ENCODE measurements at places on chromosomes 12 and 14.

- DNase-seq, result no peak
These were observed 114.5 kb upstream of the NCOR2 start for GRCh38 chr12:124681779-124682391.

DNA sequence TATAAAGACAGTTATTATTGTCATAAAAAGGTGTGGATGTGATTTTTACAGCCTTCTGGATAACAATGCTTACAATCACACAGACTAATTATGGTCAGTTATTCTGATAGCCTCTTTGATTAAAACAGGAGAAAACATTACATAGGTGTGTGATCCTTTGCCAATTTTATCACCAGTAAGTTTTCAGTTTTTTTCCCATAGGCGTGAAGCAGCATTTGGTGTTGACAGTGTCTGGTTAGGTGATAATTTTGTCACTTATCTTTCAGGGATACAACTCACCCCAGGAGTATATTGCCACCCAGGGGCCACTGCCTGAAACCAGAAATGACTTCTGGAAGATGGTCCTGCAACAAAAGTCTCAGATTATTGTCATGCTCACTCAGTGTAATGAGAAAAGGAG, 208.8 kb downstream of the EPS8 start:
- no peak for DNase-seq

GRCh38 chr12:119393677-119394076, 59.1 kb downstream of the CCDC60 start:
- no peak for DNase-seq

DNA sequence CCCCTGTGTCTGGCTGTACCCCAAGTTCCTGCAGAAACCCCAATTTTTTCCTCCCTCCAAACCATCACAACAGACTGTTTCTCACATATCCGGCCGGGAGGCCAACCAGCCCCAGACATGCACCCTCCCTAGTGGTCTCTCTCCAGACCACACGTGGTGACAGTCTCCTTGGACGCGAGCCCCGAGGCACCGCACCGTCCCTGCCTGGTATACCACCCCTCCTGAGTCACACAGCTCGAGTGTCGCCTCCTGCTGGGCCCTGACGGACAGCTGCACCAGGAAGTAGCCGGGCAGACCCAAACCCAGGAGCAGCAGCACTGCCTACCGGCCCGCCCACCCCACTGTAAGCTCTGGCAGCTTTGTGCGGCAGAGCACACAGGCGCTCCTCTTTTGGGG, 97.4 kb downstream of the RFLNA start:
- DNase-seq, result no peak

DNA sequence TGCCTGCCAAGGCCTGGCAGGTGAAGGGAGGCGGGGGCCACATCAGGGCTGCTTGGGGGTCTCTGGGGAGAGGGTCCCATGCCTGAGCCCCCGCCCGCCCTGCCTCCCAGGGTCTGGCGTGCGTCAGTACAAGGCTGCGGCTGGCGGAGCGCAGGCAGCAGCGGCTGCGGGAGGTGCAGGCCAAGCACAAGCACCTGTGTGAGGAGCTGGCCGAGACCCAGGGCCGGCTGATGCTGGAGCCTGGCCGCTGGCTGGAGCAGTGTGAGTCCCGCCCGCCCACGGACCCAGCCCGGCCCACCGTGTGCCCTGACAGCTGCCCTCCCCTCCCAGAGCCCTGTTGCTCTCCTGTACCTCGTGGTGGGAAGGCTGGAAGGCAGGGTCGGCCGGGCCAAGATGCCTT, 40.7 kb downstream of the KIF26A start:
- no peak for DNase-seq

- DNase-seq, result no peak
These were observed 18.2 kb downstream of the CIPC start for GRCh38 chr14:77116172-77116817.

DNA sequence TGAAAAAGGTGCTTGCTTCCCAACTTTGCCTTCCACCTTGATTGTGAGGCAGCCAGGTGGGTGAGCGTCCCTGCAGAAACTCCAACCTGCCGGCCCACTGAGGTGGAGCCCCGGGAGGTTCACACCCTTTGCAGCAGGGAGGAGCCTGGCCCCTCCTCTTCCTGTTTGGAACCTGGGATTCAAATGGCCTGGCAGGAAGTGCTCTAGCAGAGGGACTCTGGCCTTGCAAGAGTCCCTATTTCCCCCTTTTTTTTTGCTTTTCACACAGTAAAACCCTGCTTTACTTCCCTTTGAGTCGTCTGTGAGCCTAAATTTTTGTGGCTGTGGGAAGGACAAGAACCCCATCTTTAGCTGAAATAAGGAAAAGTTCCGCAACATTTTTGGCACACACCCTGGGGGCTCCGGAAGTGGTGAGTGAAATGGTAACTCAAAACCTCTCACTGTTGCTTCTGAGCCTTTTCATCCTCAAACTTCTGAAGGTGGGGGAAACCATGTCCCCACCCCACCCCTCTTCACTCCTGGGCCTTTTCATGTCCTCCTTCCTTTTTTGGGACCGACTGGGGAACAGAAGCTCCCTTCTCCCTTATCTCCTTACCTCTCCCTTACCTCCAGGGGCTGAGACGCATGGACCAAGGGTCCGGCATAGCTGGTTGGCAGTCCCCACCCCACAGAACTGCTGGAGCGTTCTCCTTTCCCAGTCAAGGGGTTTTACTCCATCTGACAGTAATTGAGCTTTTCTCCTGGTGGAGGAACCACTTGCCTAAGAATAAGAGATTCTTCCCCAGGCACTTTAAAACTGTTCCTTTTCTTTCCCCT, 102.0 kb downstream of the KCNMB4 start:
- no peak for DNase-seq

GRCh38 chr12:74415633-74416032, 122.0 kb upstream of the ATXN7L3B start:
- DNase-seq, result no peak

DNA sequence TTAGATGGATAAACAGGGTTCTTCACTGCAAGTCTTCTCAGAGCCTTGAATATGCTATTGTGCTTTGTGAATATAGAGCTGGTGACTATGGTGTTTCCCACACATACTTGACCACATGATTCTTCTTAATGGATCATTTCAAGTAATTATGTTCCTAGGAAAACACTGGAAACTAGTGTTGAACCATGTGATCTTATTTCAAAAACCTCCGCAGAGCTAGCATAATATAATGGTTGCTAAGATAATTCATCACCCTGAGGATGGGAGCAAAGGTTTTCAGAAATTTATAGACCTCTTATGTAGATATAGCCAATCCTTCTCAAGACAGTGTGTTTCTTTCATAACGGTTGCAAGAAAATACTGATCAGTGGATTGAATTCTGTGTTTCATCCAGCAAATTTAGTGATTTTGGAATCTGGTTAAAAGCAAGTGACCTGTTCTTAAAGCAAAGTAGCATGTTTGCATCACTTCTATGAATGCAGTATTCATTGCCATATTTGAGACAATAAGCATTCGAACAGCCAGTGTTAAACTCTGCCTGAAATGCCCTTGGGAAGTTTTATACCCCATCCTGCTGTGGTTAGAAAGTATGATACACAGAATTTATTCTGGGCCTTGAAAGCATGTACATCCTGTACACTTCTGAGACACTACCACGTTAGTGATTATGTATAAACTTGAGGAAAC, 341.0 kb upstream of the E2F7 start:
- DNase-seq, result no peak

DNA sequence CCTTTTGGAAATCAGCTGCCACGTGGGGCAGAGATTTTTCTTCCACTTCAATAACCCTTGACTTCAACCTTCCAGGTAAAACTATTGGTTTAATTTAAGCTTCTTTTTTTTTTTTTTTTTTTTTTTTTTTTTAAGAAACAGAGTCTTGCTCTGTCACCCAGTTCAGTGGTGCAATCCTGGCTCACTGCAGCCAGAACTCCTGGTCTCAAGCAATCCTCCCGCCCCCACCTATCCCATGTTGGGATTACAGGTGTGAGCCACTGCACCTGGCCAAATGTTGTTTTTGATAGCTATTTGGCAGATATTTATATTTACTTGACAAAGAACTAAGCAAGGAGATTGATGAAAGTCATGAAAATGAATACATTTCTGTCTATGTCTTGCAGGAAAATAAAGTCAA, 65.1 kb downstream of the SINHCAF start:
- DNase-seq, result no peak

- no peak for DNase-seq
These were observed 48.2 kb upstream of the LRFN5 start for GRCh38 chr14:41558490-41558889.

GRCh38 chr12:89960011-89960507, 251.4 kb upstream of the ATP2B1 start:
- DNase-seq, result no peak

GRCh38 chr12:108827941-108828340, 29.4 kb downstream of the SSH1 start:
- DNase-seq, result no peak

- DNase-seq, result peak; percentile 97
These were observed 30.7 kb downstream of the P2RX4 start for GRCh38 chr12:121240484-121241101.

- DNase-seq, result no peak
These were observed 56.8 kb downstream of the MOK start for GRCh38 chr14:102248121-102248520.

DNA sequence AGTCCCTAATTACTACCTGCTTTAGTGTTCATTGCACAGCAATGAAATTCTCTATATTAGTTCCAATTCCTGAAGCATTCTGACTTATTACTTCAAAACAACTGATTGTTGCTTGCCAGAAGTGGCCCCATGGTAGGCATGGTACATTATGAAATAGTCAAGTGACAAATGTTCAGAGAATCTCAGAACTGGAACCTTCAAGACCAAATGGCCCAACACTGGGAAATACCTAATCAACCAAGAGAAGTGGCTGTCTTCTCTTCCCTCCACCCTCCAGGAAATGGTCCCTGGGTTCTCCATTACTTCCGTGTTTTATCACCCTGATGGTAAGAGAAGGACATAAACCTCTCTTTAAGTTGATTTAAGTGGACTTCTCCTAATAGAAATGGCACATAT, 49.9 kb downstream of the ITPR2 start:
- no peak for DNase-seq

DNA sequence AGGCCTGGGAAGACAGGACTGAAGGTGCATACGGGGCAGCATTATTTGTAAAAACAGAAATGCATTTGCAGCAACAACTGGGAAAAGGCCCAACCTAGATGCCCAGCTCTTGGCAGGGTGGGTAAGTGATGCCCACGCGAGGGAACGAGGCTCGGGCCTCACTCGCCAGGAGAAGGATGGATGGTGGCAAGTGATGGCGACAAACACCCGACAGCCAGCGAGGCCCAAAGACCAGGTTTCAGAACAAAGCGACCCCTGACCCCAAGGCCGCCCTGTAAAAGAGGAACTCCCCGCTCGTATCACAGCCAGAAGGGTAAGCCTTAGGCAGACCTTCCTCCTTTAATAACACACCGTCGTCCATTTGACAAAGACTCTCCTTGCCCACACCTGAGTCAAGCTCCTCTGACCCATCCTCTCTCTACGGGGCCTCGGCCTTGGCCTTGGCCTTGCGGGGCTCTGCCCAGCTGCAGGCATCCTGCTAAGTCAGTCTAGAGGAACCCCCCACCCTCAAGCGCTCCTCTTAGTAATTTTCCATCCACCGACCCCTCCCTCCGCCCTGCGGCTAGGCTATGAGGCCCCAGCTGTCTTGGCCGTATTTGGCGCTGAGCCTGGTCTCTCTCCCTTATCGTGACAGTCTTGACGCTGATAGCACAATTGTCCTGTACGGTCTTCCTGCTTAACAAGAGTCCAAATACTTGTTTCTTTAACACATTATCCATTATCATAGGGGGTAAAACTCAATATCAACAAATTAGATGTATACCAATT, 80.2 kb downstream of the NCOR2 start:
- no peak for DNase-seq

- DNase-seq, result no peak
These were observed 355.5 kb downstream of the CACNA1C start for GRCh38 chr12:2408262-2408661.

DNA sequence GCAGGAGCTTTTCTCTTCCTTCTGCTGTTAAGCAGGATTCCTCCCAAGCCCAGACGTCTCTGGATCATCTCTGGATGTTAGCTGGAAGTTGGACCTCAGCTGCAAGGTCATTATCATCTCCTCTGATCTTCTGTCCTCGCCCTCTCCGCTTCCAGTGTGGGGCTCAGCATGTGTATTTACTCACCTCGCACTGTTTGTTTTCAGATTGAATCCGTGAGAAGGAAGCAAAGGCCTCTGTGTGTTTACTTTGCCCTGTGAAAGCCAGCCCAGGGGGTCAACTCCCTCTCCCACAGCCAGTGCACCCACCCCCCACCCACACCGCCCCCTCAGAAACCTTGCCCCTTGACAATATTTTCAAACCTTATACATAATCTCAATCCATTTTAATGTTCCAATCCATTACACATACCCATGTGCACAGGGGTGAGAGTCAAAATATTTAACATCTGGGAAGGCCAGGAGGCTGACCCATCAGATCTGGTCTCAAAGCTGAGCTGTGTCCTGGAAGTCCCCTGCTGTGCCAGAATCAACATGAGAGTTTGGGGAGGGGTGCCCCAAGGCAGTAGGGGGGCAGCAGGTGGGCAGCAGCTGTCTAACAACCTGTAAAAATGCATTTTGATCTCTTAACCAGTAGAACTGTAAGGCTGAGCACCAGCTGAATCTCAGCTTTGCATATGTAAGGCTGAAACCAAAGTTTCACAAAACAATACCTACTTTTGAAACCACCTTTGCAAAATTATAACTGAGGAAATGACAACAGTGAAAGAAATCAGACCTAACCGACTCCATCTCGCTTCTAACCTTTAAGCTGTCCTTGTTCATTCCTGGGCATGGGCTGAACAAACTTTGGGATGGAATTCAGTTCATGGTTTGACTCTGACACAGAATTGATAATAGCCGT, 157.9 kb downstream of the ZNF664 start:
- DNase-seq, result no peak

- DNase-seq, result no peak
These were observed 30.3 kb downstream of the KITLG start for GRCh38 chr12:88549929-88550328.

DNA sequence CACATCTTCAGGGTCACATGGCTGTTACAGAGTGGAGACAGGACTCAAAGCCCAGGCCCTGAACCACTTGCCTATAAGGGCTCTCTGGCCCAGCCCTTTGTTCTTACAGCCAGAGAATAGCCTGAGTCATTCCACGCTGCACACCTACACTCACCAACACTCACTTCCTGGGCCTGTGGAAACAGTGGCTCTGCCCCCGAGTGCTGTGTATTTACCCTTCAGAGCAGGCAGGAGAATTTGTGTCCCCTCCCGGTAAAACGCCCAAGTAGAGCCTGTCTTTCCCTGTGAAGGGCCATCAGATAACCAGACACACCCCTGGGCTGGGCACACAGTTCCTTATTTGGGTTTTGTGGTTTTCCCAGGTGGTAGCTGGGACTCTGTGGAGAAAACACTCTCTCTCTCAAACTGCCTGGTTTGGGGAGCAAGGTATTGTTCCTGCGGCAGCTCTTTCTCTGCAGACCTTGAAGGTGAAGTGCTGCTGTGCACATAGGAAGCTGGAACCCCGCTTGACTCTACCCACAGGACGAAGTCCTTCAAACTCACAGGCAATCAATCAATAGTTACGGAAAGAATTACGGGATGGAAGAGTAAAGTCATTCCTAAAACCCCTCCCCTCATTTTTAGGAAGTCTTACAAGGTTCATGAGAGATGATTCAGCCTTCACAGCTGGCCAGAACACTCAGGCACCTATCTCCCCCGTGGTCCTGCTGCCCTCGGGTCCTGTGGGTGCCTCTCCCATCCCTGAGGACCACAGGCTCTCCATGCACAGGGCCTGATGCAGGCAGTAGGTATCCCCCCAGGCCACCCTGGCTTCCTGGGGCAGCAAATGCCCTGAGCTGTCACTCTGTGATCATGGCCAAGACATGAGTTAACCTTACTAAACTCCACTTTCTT, 20.3 kb downstream of the FIGNL2 start:
- no peak for DNase-seq

Data from T-cell (primary cell).